NAMALWA (cell line): ENCODE measurements at places on chromosomes 12 and 14.

DNA sequence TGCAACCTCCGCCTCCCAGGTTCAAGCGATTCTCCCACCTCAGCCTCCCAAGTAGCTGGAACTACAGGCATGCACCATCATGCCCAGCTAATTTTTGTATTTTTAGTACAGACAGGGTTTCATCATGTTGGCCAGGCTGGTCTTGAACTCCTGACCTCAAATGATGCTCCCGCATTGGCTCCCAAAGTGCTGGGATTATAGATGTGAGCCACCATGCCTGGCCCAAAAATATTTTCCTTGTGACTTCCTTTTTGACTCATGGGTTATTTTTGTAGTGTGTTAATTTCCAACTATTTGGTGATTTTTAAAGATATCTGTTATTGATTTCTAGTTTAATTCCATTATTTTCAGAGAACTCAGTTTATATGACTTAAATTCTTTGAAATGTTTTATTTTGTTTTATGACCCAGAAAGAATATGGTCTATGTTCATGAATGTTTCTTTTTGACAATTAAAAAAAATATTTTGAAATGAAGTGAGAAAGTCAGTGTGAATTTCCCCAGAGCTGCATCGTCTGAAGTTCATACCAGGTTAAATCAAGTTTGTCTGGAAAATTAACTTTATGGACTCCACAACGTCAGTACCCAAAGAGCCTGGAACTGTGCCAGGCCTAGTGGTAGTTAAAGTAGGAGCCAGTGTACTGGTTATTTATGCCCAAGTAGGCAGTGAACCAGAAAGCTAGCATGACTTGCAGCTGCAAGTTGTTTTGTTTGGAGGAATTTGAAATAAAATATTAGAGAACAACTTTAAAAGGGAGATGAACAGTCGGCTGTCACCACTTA lies 2.8 kb upstream of the CDKL1 start:
- DNase-seq: peak; percentile 77

- no peak for DNase-seq
Measured at GRCh38 chr12:108389544-108389943, 50.4 kb upstream of the CMKLR1 start.

DNA sequence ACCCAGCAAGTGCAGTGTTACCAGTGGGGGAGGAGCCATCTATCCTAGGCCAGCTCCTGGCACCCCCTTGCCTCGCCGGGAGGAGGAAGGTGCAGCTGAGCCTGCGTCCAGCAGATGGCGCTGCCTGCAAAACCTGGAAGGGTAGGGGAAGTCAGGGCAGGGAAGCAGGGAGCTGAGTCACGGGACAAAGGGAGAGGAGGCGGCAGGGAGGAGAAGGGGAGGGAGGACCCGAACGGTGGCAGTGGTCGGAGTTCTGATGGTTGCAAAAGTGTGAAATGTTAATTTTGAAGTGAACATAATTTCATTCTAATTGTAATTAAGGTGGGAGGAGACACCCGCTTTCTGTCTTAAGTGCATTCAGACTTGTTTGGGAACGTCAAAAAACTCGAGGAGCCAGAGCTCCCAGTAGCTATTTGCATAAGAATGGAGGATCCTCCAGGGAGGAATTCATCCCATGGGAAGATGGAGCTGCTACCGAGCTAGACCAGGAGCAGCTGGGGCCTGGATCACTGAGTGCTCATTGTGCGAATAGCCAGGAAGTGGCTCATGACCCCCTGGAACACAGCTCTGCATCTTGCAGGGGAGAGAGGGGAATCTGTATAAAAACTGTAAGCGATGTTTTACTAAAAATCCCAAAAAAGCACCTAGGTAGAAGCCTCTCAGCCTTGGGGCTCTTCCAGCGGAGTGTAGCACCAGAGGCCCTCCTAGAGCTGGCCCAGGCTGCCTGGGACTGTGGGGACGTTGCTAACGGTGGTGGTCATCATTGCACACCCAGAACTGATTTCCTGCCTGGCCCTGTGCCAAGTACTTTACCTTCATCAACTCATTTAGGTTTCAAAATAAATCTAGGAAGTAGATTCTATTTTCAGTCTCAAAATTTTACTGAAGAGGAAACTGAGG lies 59.5 kb downstream of the EMP1 start:
- DNase-seq: peak; percentile 91

DNA sequence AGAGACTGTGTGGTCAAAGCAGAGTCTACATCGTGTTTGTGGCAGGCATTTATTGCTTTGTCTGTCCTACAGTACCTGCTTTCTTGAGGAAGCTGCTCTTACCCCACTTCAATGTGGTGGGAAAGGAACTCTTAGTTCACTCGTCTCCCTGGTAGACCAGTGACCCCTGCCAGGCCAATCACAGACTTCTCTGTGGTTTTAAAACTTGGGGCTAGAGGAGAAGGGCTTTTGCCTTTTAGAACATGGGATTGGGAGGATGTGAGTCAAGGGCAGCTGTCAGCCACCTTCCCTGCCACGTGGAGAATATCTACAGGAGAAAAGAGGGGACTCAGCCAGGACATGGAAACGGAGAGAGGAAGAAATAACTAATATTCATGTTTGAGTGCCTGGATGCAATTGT lies 36.8 kb upstream of the TMED10 start:
- DNase-seq: no peak

DNA sequence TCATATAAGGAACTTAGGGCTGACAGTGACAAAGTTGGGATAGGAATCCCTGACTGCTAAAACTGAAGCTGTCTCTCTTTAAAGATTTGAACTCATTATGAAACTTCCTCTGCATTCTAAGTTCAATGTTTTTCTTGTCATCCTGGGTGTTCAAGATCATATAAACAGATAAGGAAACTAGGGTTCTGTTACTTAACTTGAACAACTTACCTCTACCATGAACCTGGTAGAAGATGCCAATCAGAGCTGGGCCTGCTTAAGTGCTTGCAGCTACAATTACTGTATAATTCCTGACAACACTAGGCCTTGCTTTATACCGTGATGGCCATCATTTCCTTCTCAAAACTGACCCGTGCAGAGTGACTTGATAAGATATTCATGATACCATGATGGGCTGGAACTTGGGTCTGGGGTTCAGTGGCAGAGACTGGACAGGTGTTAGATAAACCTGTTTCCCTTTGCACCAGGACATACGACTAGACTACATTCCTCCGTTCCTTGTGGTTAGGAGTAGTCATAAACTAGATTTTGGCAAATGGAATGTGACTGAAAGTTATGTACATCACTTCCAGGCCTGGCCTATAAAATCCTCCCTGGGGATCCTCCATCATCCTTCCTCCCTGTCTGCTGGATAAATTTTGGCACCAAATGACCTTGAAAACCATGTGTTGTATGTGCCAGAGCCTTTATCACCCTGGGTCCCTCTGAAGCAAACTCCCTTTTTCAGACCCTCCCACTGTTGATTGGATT lies 172.2 kb upstream of the PRICKLE1 start:
- no peak for DNase-seq

DNA sequence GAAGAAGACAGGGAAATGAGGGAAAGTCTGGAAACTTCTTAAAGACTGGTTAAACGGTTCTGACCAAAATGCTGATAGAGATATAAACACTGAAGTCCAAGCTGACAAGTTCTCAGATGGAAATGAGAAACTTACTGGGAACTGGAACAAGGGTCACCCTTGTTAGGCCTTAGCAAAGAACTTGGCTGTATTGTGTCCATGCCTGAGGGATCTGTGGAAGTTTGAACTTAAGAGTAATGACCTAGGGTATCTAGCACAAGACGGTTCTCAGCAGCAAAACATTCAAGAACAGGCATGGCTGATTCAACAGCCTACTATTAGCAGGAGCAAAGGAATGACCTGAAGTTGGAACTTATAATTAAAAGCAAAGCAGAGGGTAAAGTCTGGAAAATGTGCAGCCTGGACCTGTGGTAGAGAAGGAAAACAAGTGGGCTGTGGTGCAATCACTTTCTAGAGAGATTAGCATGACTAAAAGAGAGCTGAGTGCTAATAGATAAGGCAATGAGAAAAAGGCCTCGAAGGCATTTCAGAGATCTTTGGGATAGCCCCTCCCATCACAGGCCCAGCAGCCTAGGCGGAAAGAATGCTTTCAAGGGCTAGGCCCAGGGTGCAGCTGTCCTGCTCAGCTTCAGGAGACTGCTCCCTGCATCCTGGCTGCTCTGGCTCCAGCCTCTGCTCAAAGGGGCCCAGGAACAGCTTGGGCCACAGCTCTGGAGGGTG lies 60.3 kb downstream of the ATP2B1 start:
- DNase-seq: no peak

DNA sequence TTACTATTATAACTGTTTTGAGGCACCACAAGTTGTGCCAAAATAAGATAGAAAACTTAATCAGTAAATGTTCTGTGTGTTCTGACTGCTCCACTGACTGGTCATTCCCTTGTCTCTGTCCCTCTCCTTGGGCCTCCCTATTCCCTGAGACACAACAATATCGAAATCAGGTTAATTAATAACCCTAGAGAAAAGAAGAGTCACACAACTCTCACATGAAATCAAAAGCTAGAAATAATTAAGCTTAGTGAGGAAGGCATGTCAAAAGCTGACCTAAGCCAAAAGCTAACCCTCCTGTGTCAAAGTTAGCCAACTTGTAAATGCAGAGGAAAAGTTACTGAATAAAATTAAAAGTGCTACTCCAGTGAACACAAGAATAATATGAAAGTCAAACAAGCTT lies 53.8 kb upstream of the CCDC196 start:
- DNase-seq: no peak

GRCh38 chr12:678747-679712 lies 15.8 kb upstream of the NINJ2 start:
- no peak for DNase-seq

DNA sequence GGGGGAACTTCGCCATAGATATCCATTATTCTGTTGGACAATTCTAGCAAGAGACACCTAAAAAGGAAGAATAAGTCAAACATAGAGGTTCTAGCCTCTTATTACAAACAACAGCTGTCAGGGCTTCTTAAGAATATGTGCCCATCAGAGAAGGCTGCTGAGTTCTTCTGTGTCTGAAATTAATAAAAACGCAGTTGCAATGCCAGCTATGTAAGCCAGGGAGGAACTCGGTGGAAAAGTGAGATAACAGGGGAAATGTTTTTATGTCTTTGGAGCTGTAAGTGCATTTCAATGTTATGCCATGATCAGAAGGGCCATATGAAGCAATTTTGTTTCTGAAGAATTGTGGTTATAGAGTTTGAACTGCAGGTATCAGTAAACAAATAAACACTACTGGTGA lies 95.0 kb downstream of the SYT1 start:
- no peak for DNase-seq

DNA sequence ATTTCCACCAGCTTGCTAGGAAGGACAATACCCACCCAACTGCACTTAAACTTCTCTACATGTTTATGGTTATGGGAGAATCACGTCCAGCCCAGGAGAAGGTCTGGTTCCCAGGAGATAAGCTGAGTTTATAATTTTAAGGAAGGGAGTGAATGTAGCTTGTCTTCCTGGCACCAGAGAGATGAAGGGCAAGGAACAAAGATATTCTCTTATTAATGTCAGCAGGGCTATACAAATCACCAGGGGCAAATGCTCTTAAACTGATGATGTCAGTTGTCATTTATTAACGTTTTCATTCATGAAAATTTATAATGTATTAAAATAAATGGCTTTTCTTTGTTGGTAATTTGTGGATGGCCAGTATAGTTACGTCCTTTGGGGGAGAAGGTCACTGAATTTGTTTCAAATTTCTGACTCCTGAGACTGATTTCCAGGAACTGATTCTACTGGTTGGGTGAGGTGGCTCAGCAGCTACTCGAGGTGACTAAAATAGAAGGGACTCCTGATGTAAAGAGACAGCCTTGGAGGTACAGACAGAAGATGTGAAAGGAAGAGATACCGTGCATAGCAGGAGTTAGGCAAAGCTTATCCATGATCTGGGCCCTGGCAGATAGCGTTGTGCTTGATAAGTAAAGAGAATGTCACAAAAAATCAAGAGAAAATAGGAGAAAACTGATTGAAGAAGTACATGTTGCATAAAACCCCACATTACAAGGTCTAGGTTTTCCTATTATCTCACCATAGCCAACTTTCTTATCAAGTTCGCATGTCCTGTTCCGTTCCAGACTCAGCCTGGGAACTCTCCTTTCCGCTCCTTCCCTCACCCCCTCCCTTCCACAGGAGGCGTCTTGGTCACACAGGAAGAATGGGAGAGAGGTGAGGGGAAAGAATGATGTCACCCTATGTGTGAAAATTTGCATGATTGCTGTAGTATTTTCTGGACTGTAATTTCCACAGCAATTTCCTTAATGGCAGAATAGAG lies 367.1 kb upstream of the FAR2 start:
- DNase-seq: no peak

- no peak for DNase-seq
Measured at GRCh38 chr12:31234053-31234840, 91.7 kb downstream of the SINHCAF start.

DNA sequence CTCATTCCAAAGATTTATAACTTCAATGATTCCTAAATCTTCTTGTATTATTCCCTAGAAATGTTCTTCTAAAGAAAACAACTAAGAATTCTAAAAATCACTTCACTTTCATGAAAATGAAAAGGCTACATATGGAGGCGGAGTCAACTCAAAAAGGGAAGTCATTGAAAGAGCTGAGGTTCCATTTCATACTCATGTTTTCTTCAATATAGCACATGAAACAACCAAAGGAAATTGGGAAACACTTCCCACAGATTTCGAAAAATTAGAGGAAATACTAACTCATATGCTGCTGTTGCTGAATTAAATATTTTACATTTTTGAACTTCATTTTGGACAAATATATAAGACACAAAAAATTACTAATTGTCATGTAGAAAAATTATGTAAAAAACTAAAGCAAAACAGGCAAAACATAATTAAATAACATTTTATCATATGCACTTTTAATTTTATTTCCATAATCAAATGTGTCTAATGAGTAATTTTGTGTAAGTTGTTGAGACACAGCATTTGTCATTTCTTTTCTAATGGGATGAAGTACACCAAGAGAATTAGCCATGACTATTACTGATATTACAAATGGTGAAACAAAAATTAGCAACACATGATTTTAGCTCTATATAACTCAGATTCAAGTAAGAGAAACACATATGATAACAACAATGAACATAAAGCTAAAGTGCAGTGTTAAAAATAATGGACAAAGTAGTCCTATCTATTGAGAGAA lies at the start of gene CD163:
CD163 (minus strand) TSS at position 92 of the 730 bp plus-strand sequence; CDS start at position 5, 87 bp downstream.
- no peak for DNase-seq

- DNase-seq: no peak
Measured at GRCh38 chr14:85241022-85241855, 288.7 kb upstream of the FLRT2 start.

- DNase-seq: no peak
Measured at GRCh38 chr14:96497087-96497486, 5.1 kb upstream of the PAPOLA start.

- DNase-seq: no peak
Measured at GRCh38 chr14:73293782-73294781, 56.8 kb downstream of the PAPLN start.

DNA sequence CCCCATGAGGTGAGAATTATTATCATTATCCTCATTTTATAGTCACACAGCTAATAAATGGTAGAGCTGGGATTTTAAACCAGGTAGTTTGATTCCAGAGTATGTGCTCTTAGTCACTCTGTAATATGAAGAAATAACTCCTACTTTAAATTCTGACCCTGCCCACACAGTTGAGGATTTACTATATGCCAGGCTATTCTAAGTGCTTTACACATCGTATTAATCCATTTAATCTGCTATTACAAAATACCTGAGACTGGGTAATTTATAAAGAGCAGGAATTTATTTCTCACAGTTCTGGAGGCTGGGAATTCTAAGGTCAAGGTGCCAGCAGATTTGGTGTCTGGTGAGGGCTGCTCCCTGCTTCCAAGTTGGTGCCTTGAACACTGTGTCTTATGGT lies 19.6 kb upstream of the WIF1 start:
- DNase-seq: no peak
